Uterus (tissue), 4 donors: ENCODE measurements at places on chromosomes 1 and 21.

- DNase-seq: no peak
These were observed 14.0 kb upstream of the DISC1 start for GRCh38 chr1:231612393-231613089.

GRCh38 chr1:97254731-97255463 is 533.3 kb downstream of the PTBP2 start:
- DNase-seq: no peak

DNA sequence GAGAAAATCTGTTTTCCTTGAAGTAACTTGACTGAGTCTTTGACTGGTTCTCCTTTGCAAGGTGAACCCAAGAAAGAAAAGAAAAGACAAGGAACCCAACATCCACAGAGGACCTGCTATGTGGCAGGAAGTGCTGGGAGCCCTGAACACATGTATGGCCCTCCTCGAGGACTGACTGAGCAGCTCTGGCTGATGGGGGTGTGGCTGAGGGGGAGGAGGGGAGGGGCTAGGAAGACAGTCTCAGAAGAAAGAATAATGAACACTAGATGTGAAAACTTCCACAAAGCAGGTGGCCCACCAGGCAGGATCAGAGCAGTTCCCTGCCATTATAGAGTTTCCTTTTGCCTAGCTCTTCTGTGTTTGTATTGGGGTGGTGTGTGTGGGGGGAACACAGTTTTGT is 26.1 kb downstream of the NENF start:
- no peak for DNase-seq

DNA sequence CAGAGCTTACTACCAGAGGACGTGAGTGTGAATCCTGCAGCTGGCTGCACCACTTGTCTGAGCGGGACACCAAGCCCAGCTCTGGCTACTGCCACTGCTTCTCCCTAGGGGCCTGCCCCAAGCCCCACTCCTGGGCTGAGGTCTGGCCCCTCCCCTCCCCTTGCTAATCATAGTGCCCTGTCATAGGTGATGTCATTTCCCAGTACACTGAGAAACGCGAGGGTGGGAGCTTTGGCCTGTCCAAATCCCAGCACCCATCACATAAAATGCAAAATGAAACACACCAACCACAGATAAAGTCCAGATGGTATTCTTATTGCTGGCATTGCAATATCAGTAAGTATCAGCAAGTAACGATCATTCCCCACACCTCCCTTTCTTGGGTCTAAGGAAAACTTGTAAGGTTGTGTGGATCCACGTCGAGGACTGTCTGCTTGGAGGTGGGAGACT is 77.7 kb downstream of the TOMM20 start:
- no peak for DNase-seq

- DNase-seq: no peak
These were observed 2.3 kb downstream of the TTLL7 start for GRCh38 chr1:83996621-83997020.

DNA sequence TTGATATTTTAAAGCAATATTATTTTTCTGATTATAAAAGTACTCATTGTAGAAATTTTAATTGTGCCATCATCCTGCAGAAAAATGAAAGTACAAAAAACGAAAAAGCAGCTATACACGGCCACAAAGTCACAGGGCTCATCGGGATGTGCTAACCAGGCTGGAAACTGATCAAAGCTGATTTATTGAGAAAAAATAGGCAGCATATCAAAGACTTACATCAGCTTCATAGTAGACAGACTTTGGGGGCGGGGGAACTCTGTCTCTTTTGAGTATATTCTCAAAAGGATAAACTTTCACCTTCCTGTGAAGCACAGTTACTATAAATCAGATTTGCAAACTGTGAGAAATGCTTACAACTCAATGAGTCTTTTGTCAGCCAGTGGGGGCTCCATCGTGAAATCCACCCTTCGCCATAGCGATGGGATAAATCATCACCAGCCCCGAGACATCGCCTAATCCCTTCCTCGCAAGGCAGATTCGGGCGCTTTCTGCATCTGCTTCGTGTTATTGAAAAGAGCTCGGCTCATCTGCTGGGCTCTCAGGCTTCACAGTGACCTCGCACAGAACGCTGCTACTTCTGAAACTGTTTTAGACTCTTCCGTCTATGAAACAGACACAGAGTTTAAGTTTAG is 69.2 kb upstream of the ERG start:
- no peak for DNase-seq

DNA sequence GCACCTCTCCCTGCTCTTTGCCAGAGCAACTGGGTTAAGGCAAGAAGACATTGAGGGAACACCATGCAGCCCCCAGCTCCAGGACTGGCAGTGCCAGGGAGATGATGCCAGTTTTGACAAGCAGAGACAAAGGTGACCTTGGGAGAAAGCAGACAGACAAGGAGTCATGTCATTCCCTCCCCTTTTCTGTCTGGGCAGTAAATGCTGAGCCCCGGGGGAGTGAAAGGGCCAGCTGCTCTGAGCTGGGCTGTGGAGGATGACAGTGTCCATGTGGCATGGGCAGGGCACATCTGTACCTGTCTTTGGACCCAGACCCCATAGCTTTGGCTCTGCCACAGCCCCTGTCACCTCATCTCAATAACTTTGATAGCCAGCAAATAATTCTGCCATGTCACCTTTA is 24.2 kb downstream of the PLEKHA6 start:
- no peak for DNase-seq

GRCh38 chr1:51442616-51443015 is 76.5 kb downstream of the EPS15 start:
- no peak for DNase-seq

- DNase-seq: no peak
These were observed 40.1 kb upstream of the CXADR start for GRCh38 chr21:17472592-17473271.

- no peak for DNase-seq
These were observed 99.2 kb downstream of the CTH start for GRCh38 chr1:70509996-70510876.

DNA sequence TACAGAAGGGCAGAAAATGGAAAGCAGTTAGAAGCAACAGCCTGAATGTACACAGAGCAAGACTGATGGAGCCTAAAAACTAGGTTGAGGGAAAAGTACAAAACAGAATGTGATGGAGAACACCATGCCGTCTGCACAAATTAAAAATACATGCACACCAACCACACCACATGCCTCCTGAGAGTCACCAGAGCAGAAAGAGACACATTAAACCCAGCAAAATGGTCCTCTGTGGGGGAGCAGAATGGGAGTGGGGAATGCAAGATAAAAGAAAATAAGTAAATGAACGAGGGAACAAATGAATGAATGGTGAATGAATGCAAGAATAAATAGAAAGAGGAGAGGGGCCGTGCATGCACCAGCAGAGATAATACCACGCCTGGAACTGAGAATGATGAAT is 24.1 kb downstream of the PADI2 start:
- no peak for DNase-seq

DNA sequence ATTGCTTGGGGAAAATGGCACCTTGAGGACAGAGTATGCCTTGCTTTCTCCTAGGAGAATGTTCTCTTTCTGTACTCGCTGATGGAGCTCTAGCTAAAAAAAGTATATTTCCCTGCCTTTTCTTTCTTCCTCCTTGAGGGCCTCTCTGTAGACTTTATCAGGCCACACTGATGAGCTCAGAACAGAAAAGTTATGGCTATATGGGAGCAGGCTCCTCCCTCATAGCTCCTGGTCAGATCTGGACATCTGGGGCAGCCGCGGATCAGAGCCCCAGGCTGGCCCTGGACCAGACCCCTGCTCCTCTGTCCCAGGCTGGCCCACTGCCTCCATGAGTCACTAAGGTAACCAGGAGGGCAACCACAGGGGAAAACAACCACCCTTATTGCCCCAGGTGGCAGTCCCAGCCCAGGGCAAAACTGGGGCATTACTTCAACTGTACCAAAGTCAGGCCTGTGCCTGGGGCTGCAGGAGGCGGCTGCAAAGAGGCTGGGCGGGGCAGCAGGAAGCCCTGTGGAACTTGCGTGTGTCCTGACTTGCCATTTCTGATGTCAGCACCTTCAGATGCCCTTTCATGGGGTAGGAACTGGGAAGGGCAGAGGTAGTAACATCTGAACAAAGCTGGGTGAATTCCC is 26.3 kb upstream of the ZNF648 start:
- DNase-seq: no peak

DNA sequence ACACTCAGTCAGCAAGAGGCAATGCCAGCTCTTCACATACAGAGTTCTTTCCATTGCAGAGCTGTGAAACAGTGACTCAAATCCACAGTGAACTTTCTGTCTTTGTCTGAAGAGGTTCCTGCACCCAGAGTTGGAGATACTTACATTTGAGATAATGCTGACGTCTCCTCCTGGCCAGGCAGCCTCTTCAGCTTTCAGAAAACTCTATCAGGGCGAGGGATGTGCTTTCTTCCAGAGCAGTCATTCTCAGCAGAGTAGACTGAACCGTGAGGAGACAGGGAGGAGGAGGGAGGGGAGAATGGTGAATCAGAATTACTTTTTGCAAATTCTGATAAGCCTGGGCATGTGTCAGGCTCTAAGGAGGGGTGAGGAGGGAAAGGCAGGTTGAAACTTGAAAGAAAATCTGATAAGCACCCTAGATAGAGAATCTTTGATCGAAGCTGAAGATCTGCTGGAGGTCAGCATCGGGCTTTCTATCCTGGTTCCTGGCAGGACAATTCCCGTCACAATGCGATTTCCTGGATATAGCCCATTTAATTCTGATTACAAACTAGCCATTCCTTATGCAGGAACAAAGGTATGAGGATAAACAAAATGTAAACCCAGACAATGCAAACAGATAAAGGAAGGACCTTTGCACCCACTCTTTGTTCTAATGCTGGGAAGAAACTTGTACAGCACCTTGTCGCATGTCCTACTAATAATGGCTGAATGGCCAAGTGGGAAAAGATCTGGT is 18.9 kb upstream of the NID1 start:
- no peak for DNase-seq

DNA sequence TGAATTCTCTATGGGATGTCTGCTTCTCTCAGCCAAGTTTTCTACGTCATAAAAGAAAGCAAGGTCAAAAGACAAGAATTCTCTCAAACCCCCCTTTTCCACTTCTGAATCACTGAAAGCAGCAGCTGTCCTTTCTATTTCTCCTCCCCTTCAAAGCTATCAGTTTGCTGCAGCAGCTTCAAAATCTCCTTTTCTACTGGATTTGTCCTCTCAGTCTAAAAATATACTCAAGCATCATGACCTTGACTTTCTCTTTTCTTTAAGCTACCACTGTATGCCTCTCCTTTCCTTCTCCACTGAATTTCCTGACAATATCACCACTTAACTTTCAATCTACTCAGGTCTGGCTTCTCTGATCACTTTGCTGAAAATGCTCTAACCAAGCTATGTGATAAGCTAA is 1.9 kb downstream of the WDR64 start:
- no peak for DNase-seq

DNA sequence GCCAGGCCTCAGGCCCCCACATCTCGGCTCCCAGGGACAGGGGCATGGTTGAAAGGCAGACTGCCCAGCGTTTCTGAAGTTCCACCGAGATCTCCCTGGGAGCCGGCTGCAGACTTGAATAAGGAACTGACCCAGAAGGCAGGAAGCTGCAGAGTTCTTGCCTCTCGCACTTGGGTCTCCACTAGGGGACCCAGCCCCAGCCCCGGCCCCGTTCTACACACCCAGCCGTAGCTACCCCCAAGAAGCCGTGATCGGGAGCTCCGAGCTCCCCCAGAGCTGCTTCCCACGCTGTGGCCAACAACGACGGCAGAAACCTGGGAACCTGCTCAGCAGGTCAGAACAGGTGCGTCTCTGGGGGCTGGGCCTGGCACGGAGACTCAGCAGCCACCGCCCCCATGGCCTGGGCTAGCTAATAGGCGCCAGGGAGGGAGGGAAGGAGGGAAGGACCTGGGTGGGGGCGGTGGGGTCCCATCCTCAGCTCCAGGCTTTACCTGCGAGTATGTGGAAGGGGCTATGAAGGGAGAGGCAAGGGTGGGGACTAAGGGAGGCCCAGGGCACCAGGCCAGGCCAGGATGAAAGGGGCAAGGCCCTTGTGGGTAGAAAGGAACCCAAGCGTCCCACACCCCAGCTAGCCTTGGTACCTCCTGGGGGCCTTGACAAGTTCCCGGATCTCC is at the start of gene NECTIN4:
Gene NECTIN4 (minus strand): TSS at position 308 of the 674 bp plus-strand sequence. CDS start 262 bp downstream, at position 46.
- no peak for DNase-seq

DNA sequence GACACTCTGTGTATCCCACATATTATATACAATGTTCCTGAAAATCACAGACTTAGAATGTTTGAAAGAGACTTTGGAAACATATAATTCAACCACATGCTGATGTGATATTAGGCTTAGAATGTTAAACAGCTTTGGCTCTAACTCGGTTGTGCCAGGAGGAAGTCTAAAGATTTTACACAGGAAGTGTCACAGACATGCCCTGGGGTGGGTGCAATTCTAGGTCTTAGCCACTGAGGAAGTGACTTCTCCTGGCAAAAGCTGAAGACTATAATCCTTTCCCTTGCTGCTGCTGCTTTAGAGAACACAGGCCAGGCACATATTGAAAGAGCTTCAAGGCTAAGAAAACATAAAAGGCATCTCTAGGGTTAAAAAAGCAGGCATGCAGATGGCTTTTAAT is 51.0 kb downstream of the RPL5 start:
- no peak for DNase-seq

DNA sequence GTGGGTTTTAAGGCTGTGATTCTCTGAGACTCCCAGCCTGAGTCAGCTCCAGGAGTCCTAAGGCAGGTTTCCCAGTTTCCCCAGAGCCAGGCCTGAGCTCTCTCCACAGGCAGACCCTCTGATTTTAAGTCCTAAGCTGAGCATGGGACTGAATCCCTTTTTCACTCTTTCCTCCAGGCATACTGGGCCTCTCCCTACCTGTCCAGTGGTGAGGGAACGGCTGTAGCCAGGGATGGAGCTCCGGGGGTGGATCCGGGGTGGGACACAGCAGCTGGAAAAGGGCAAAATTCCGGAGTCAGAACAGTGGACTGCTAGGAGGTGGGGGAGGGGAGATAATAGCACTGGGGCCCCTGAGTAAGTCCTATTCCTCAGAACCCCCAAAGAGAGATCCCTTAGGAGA is 30.0 kb downstream of the DLGAP3 start:
- no peak for DNase-seq

DNA sequence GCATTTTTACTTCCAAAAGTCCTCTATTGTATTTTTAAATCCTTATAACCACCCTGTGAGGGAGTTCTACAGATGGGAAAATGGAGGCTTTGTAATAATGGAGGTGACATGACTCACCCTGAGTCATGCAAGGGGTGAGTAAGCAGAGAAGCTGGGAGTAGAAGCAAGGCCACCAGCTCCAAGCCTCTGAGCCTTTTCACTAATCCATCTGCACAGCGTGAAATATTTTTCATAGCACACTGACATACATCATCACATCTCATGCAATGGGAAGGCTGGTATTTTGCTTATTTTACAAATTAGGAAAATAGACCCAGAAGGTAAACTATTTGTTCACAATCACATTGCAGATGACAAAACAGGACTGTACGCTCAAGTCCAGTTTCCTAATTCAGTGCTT is 96.9 kb downstream of the KCNH1 start:
- DNase-seq: no peak
